ENCODE measurements at places on chromosomes 1 and 21.
A peak's percentile ranks its signal among the peaks of the same experiment; 100 is the strongest.

DNA sequence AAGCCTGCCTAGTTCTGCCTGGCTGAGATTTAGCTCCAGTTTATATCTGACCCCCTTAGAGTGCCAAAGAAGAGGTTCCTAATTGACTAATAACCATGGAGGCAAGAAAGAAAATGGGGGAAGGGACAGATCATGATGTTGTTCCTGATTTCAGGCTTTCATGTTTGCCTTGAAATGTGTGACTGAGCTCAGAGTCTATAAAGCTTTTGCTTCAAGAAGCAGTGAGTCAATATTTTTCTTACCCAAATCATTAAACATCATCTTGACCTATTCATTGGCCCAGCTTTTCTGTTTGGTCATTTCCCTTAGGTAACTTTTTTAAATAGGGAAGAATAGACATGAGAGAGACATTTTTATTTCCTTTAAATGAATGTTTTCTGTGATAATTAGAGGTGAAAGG, 55.9 kb downstream of the HHAT start:
- DNase-seq: no peak

DNA sequence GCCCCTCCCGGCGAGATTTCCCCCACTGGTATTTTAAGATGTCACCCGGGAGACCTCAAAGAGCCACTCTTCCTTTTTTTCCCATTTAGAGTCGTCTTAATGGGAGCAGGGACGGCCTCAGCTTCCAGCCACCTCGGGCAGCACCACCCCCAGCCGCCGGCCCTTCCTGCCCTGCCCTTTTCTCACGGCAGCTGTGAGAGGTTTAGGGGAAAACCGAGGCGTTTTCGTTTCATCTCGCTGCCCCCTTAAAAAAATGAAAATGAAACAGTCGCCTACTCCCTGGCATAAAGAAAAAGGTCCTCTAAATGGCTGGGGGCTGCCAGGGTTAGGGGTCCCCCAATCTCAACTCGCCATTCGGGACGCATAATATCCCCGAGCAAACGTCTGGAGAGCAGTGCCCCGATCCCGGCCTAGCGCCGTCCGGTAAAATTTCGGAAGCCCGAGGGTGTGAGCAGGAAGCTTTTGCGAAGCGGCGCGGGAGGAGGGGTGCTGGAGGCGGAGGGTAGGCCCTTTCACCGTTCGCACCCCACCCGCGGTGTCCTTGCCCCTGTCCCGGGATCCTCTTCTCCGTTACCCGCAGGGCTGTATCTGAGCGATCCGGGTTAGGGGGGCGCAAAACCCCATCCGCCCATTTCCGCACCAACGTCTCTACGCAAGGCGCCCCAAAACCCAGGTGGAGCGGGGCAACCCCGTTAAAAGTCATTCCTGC, 1.2 kb downstream of the RUNX3 start:
- DNase-seq: peak; percentile 56

GRCh38 chr1:8595941-8596340, 221.5 kb downstream of the RERE start:
- DNase-seq: no peak

DNA sequence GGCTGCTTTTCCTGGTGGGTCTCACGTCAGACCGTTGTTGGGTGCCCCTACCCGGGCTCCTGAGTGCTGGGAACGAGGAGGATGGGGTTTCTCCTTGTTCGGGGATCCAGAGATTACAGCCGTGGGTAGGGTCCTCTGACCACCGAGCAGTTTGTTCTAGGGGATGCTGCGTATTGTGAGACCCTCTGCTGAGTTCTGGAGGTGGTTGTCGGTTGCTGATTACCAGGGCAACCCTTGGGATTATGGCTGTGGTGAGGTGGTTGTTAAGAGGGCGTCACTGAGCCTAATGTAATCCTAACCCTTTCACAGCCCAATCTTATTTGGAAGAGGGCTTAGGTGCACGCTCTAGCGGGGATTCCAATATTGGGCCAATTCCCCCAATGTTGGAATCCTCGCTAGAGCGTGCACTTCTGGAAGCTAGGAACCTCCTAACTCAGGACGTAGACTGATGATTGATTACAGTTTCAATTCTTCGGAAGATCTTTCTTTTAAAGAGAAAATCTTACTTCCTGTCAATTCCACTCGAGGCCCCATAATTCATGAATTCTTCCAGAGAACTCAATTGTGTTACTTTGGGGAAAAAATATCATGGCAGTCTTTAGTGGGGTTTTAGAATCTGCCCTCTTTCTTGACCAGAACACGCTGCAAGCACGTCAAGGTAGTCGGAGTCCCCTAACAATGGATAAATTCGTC, 483 bp downstream of the TCEANC2 start:
- DNase-seq: no peak

GRCh38 chr1:167669209-167670124, 39.4 kb downstream of the RCSD1 start:
- no peak for DNase-seq

GRCh38 chr1:206020393-206021007, 3.2 kb downstream of the CTSE start:
- DNase-seq: no peak

GRCh38 chr1:203426870-203427269, 48.7 kb upstream of the PRELP start:
- no peak for DNase-seq

DNA sequence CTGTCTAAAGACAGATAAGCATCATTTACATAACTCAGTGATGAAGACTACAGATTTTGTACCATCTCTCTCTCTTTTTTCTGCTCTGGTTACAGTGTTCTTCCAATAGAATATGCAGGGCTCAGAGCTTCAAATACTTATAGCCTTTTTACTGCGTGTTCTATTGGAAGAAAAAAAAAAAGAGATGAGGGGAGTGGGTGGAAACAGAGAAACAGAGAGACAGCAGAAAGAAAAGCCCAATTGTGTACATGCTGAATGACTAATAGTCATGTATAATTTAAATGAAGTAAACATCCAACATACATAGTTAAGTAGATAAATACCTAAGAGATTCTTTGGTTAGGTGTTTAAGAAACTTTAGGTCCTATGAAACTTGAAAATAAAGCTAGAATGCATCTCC, 151.9 kb downstream of the HMCN1 start:
- DNase-seq: no peak

- DNase-seq: peak; percentile 50
These were observed 201.9 kb downstream of the TOMM20 start for GRCh38 chr1:234926559-234927311.

GRCh38 chr1:8032366-8032910, 6.3 kb upstream of the ERRFI1 start:
- no peak for DNase-seq

DNA sequence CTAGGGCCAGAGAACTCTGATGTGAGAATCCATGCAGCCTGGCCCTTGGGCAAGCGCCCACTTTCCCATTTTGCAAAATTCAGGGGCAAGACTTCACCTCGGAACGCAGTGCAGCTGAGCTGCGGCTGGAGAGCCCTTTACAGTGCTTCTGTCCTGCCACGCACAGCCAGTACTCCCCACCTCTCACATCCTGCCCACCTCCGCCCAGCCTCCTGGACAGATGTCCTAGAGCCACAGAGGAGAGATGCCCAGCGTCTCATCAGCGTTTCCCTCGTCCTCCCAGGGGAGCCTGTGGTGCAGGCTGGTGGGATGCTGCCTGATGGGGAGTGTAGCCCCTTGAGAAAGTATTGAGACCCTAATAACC, 29.6 kb downstream of the RUNX3 start:
- no peak for DNase-seq

- no peak for DNase-seq
These were observed 39.1 kb upstream of the CNN3 start for GRCh38 chr1:94966033-94966432.

Data from CD4-positive, alpha-beta T cell treated with Interferon alpha-2 for 1 hour (primary cell).